Foreskin melanocyte (primary cell): ENCODE measurements at places on chromosomes 13 and 19.
A peak's percentile ranks its signal among the peaks of the same experiment; 100 is the strongest.

DNA sequence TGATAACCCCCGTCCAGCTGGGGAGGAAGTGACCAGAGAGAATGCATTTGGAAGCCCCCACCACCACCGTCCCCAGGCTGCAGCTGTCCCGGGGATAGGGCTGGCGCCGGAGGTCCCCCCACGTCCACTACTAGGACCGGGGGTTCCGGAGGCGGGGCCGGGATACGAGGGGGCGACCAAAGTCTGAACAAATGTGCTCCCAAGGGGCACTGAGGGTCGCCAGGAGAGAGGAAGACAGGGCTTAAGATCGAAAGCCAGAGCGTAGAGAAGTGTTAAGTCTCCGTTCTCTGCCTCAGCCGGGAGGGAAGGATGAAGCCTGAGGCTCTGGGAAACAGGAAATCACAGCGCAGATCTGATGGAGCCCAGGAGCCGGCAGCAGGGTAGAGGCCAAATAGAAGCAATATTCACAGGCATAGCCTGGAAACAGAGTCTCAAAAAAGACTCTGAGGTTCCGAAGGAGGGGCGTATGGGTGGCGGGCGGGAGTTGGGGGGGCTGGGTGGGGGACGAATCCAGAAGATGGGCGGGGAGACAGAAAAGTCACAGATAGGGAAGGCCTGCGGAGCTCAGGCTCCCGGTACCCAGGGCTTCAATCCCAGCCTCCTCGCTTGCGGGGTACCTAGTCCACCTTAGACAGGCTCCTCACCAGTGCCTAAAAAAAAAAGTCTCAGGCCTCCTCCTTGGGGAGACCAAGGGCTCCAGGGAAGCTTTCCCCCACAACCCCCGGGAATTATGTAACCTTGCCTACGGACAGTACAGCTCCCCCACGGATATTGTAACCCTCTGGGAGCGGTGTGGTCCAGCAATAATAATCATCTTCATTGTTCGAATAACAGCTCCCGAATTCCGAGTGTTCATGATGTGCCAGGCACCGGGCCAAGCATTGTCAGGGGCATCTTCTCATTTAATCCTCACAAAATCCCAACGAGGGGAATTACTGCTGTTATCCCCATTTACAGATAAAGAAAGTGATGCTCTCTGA, 1.1 kb upstream of the ERF start:
- peak; percentile 81 for DNase-seq

DNA sequence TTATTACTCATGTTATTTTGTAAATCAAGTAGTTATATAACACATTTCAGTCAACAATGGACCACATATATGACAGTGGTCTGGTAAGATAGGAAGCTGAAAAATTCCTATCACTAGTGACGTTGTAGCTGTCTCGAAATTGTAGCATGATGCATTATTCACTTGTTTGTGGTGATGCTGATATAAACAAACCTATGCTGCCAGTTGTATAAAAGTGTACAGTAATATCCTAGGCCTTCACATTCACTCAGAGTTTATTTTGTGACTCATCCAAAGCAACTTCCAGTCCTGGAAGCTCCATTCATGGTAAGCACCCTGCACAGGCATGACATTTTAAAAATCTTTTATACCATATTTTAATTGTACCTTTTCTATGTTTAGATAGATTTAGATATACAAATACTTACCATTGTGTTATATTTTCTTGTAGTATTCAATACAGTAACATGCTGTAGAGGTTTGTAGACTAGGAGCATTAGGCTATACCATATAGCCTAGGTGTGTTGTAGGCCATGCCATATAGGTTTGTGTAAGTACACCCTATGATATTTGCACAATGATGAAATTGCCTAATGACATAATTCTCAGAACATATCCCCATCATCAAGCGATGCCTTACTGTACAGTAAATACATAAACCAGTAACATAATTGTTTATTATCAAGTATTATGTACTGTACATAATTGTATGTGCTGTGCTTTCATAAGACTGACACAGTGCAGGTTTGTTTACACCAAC, 49.3 kb downstream of the IFT88 start:
- peak; percentile 20 for DNase-seq

DNA sequence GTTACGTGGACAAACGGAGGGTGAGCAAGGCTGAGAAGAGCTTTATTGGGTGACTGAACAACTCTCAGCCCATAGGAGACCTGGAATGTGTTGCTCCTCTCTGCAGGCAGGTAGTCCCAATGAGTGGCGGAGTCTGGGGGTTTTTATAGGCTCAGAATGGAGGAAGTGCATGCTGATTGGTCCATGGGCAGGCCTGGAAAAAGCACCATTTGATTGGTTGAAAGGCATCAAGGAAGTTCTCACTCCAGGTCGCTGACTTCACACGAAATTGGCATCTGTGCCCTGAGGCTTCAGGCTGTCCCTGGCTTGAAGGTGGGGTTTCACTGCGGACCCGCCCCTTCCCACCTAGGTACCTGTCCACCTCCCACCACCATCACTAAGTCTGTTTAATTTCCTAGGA, 65.4 kb downstream of the SPATA13 start:
- DNase-seq, result no peak

DNA sequence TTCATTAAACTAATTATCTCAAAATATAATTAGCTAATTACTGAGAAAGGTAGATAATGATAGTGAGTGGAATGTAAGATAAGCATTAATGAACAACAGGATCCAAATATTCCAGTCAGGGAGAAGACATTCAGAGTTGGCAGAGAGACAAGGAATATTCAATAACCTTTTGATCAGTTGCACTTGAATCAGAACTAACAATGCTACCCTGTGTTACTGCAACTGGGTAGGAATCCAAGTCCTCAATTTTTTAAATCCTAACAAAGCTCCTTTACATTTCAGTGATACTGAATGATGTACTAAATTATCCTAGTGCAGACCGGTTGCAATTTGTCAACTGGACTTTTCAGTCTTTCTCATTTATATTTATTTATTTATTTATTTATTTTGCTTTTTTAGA, 107.1 kb upstream of the MIR17HG start:
- peak; percentile 84 for DNase-seq

- peak; percentile 42 for DNase-seq
These were observed 141.6 kb upstream of the RFC3 start for GRCh38 chr13:33676045-33676989.

DNA sequence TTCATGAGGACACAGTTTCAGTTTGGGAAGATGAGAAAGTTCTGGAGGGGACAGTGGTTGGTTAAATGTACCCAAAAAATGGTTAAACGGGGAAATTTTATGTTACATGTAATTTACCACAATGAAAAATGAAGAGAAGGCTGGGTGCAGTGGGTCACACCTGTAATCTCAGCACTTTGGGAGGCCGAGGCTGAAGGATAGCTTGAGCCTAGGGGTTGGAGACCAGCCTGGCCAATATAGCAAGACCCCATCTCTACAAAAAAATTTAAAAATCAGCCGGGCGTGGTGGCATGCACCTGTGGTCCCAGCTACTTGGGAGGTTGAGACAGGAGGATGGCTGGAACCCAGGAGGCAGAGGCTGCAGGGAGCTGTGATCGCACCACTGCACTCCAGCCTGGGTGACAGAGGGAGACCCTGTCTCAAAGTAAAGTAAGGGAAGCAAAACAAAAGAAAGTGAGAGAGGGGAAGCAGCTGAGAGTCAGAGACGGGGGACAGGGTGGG, 17.2 kb downstream of the GNG7 start:
- no peak for DNase-seq

- DNase-seq, result no peak
These were observed 108.4 kb downstream of the KLF5 start for GRCh38 chr13:73167028-73167820.

GRCh38 chr13:97600458-97601075, 166.6 kb downstream of the RAP2A start:
- peak; percentile 74 for DNase-seq

GRCh38 chr19:51660975-51661600, 14.5 kb upstream of the SIGLEC14 start:
- peak; percentile 58 for DNase-seq
